Right ventricle myocardium inferior (tissue), 1 donor: ENCODE measurements at places on chromosomes 12 and 14. TPM values are rescaled to one million over a fixed set of nuclear protein-coding genes. Genes with fewer than 3 reads are reported as not detected.

DNA sequence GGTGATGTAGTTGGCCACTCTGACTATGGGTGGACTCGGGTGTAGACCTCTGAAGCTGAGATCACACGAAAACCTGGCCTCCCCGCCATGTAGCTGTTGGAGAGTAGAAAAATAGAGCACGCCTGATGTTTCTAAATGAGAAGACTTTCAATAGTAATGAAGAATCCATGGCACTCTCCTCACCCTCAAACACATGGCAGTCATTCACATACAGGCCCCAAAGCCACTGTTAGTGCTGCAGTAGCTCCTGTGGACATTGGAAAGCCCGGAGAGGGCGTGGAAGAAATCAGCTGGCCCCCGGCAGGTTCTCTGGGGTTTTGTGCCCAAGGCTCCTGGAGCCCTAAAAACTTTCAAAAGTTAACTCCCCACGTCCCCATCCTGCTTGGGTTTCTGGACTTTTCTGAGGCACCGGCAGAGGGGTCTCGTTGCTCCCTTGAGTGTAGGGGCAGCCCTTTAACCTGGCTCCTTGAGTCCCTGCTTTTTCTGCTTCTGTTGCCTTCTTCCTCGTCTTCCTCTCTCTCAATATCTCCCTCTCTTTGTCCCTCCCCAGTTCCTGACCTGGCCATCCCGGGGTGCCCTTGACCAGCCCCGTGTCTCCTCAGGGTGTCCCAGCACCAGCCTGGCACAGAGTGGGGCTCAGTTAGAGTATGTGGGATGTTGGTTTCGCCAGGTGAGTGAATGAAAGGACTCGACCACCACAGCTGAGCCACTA lies 8.3 kb downstream of the MEG3 start:
- DNase-seq, result peak; percentile 26

- DNase-seq, result no peak
These were observed 105.1 kb upstream of the AMIGO2 start for GRCh38 chr12:47184813-47185212.

- no peak for DNase-seq
These were observed 6.5 kb downstream of the KRT86 start for GRCh38 chr12:52280796-52281560.

DNA sequence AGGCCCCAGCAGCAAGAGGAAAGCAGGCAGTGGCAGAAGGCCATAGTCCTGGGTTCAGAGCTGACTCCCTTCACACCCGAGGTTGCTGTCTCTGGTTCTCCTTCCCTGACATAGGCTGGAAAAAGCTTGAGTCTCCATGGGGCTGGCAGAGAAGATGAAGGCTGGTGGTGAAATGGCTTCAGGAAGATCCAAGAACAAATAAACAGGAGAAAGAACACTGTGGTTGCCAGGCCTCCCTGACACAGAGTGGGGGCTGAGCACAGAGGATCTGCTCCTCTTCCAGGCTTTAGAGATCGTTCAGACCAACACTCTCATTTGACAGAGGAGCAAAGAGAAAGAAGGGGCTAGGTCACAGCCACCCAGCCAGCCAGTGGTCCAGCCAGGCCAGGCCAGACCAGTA lies 14.3 kb downstream of the HDAC7 start:
- DNase-seq, result no peak

GRCh38 chr12:11693601-11694000 lies 44.1 kb downstream of the ETV6 start:
- no peak for DNase-seq

- no peak for DNase-seq
These were observed 14.9 kb downstream of the PLEKHD1 start for GRCh38 chr14:69499436-69499835.

The PROX2 gene
- total RNA-seq, result not detected

- no peak for DNase-seq
These were observed 14.8 kb downstream of the ELK3 start for GRCh38 chr12:96208801-96209549.

DNA sequence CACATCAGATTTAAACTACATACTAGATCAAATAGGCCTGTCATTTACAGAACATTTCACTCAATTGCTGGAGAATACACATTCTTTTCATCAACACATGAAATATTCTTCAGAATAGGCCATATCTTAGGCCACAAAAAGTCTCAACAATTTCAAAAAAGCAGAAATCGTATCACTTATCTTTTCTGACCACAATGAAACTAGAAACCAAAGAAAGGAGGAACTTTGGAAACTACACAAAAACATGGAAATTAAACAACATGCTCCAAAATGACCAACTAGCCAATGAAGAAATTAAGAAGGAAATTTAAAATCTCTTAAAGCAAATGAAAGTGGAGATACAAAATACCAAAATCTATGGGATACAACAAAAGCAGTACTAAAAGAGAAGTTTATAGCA lies 35.1 kb downstream of the PARP11 start:
- no peak for DNase-seq

DNA sequence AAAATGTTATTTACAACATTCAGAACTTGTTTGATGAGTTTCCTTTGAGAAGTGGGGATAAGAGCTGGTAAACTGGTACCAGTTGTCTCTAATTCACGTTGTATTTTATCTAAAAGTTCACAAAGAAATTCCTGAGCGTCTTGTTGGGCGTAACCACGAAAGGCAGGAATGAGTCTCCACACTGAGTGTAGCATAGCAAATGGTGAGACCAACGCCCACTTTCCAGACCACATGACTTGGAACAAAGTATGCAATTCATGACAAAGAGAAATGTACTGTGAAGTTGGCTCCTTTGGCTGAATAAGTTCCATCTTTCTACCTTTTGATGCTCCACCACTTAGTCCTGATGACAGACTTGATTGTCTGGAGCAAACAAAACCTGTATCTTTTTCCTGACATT lies 18.4 kb downstream of the USP44 start:
- no peak for DNase-seq

DNA sequence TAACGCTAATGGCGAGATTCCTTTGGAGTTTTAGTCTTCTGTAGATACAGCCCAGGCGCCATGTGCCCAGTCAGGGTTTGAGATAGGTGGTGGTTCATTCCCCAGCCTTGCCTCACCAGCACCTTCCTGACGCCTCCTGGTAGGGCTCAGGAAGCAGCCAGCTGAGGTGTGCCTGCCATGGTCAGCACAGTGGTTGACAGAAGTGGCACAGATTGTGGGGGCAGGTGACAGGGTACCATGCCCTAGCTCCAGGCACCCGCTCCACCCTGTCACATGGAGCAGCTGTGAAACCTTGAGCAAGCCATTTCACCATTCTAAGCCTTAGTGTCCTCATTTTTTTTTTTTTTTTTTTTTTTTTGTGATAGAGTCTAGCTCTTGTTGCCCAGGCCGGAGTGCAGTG lies 45.6 kb downstream of the EVL start:
- DNase-seq, result no peak

The TSPAN11 gene
- 1.5 TPM for total RNA-seq

GRCh38 chr14:102878174-102878969 lies 44.1 kb upstream of the AMN start:
- no peak for DNase-seq

DNA sequence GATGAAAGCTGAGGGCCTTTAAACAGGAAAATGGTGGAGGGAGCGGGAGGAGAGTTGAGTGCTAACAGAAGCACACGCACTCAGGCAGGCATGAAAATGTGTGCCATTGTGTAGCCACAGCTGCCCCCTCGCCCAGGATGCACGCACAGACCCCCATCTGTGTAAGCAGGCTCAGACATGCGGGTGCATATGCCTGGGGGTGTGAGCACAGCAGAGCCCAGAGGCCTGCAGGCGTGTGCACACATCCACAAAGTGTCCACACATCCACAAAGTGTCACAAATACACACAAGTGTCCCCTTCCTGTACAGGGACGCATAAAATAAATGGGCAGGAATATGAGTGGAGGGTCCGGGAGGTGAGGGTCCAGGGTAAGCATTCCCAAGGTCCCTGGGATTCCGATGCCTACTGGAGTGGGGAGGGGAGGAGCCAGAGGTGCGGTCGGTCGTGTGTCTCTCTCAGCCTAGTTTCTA lies 805 bp upstream of the KRT7 start:
- no peak for DNase-seq

The TSPAN19 gene
- total RNA-seq, result 0.49 TPM

The TAS2R42 gene
- not detected for total RNA-seq

GRCh38 chr12:111057701-111058425 lies 137.5 kb upstream of the MYL2 start:
- DNase-seq, result no peak

GRCh38 chr14:102811254-102811963 lies 34.2 kb downstream of the TRAF3 start:
- DNase-seq, result no peak

DNA sequence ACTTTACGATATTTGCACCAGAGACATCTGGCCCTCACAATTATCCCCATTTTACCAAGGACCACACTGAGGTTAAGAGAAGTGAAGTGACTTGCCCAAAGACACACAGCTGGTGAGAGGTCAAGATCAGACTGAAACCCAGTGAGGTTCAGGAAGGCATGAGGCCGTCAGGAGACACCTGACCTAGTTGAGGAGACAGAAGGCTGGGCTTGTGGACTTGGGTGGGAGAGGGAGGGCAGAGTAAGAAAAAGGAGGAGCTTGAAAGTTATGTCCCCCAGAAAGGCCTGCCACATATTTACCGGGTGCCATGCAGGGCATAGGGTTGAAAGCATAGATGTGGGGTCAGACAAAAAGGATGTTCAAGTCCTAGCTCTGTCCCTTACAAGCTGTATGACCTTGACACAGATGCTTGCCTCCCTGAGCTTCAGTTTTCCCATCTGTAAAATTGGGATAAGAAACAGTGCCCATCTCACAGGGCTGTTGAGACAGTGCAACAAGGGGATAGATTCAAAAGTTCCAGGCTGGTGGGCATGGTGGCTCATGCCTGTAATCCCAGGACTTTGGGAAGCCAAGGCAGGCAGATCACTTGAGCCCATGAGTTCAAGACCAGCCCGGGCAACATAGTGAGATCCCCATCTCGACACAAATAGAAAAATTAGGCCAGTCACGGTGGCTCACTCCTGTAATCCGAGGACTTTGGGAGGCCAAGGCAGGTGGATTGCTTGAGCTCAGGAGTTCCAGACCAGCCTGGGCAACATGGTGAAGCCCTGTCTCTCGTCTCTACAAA lies 6.4 kb downstream of the SELPLG start:
- no peak for DNase-seq

GRCh38 chr14:28931999-28932398 lies 165.4 kb downstream of the FOXG1 start:
- DNase-seq, result no peak

- DNase-seq, result no peak
These were observed 354.5 kb upstream of the FOXG1 start for GRCh38 chr14:28412077-28412476.

- peak; percentile 93 for DNase-seq
These were observed at the start of gene PSMB5 for GRCh38 chr14:23034498-23035302. Gene PSMB5 (minus strand): TSS chr14:23034900. CDS start chr14:23034881, 19 bp downstream.

The ACOT6 gene
- not detected for total RNA-seq

The CLEC4D gene
- 0.11 TPM for total RNA-seq
